ENCODE measurements at places on chromosomes 16 and 17. TPM values are rescaled to one million over a fixed set of nuclear protein-coding genes. Genes with fewer than 3 reads are reported as not detected.

GRCh38 chr17:10171581-10171981 is 26.8 kb downstream of the GAS7 start:
- DNase-seq, result no peak

GRCh38 chr17:29113334-29113733 is 66.9 kb downstream of the MYO18A start:
- DNase-seq, result no peak

GRCh38 chr16:13545271-13545670 is 374.7 kb upstream of the ERCC4 start:
- no peak for DNase-seq

The CDH13 gene
- total RNA-seq, result 30.7 TPM

- DNase-seq, result no peak
These were observed 266.7 kb upstream of the CDH11 start for GRCh38 chr16:65388592-65388991.

The NLRC3 gene
- total RNA-seq, result not detected

The CDH16 gene
- not detected for total RNA-seq

DNA sequence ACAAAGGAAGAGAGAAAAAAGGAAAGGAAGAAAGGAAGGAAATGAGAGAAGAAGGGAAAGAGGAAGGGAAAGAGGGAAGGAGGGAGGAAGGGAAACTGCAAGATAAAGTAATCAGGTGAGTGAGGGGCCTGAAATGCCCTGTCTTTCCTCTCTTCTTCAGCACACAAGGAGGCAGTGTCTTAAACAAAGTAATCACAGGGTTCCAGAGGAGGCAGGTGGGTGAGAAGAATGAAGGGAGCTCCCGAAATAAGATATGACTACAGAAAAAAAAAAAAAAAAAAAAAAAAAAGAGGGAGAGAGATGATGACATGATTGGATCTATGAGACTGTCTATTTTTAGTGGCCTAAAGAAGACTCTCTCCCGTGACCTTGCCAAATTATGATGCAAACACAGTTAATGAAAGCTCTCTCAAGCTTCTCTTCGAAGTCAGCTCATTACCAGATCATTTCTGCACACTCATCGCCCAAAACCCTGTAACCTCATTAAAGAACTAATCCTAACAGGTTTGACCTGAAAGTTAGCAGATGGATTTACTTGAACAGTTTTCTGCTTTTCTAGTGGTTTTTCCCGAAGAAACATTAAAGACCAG is 53.6 kb downstream of the CDH11 start:
- no peak for DNase-seq

- no peak for DNase-seq
These were observed 2.1 kb upstream of the GPRC5C start for GRCh38 chr17:74429604-74430384.

- no peak for DNase-seq
These were observed 29.9 kb downstream of the ACTG1 start for GRCh38 chr17:81482673-81483072.

The ANKRD40 gene
- total RNA-seq, result 38.4 TPM

DNA sequence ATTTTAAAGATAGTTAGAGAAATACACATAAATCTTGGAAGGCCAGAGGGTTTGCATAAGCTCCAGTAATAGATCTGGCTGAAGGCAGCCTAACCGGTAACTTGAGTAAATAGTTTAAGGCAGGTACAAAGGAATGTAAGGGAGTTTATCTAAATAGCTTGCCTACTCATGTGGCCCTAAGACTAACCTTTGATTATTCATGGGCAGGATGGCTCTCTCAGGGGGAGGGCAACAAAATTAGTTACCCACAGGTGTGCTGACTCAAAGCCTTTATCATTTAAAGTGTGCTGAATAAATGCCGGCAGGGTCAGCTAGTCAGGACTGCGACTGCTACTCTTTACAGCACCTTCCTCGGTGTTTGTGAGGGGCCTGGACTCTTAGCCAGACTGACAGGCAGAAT is 761.3 kb upstream of the KIF2B start:
- DNase-seq, result no peak
